ENCODE measurements at places on chromosomes 1 and 21.

DNA sequence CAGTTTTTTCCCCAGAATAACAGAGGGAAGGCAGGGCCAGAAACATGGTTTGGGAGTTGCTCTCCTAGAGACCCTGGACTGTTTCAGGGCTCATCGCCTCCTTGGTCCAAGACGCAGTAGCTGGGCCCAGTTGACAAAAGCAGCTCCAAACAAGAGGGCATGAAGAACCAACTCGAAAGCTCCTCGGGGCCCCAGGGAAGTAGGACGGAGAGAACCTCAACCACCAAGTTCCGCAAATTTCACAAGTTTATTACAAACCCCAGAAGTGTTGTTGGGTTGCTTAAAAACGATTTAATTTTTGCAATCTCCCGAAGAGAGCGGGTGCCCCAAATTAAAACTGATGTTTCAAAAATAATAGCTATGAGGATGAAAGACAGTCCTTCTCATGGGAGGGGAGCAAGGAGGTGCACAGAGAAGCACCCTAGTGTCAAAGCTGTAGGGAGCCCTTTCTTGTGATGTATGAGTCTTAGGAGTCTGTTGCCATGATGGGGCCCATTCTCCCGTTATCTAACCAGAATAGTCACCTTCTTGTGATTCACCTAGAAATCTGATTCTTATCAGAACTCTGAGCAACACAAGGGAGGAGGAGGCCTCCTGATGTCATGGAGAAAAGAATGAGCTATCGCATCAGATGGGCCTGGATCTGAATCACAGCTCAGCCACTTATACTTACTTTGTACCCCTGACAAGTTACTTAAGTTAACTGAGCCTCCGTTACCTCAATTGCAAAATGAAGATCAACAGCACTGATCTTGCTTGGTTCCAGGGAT, 165.7 kb upstream of the IRF2BP2 start:
- DNase-seq = peak; percentile 68

GRCh38 chr1:76949503-76949902, 82.2 kb downstream of the ST6GALNAC5 start:
- peak; percentile 61 for DNase-seq

- DNase-seq = no peak
These were observed 45.1 kb upstream of the MACF1 start for GRCh38 chr1:39159224-39160036.

GRCh38 chr1:53278298-53278725, 40.0 kb upstream of the MAGOH start:
- DNase-seq = no peak

DNA sequence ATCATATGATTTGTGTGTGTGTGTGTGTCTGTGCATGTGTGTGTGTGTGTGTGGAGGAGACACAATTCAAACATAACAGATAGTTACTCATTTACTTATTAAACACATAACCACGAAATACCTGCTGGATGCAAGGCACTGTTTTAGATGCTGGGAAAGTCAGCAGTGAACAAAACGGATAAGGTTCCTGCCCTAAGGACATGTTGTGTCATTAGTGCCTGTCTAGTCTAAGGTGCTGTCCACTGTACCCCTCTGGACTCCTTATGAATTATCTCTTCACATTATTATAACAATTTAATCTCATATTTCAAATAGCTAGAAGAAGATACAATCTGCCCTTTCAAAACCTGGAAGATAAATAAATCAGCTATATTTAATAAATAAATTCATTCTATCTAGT, 162.4 kb downstream of the PLPPR5 start:
- DNase-seq = no peak

DNA sequence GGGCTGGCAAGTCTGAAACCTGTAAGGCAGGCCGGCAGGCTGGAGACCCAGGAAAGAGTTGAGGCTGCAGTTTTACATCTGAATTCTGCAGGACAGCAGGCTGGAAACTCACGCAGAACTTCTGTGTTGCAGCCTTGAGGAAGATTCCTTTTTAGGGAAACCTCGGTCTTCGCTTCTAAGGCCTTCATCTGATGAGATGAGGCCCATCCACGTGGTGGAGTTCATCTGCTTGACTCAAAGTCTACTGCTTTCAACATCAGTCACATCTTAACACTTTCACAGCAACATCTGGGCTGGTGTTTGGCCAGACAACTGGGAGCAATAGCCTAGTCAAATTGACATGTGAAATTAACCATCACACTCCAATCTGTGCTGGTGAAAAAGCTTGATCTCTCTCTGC, 57.1 kb downstream of the EVA1C start:
- no peak for DNase-seq

DNA sequence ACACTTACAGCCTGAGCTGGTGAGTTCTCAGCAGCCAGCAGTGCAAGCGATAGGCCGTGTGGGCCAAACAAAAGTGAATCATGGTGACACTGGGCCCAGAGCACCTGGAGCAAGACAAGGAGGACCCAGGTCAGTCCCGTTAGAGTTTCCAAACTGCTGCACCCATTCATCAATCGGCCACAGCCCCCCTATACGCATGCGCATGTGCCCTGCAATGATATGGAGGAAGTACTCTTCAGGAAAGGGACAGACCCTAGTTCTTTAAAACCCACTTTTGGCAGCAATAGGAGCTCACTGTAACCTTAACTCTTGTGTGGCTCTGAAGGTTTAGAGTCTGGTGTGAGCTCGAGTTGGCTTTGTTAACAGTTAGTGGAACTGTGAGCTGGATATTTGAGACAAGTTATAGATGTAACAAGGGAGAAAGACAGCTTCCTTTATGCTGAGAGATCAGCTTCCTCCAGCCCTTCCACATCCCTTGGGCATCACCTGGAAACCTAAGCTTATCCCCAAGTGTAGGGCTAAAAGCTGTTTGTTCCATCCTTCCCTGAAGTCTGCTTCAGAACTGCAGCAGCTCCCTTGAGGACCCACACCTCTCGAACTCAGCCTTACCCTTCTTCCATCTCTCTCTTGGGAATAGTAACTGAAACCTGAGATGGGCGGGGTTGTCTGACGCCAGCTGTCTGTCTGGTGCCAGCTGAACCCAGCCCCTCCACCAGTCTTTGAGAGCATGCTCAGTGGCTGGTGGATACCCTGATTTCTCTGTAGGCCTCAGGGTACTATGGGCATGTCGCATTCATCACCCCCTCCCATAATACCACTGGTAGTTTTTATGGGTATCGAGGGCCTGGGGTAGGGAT, 17.7 kb downstream of the NMNAT1 start:
- no peak for DNase-seq

DNA sequence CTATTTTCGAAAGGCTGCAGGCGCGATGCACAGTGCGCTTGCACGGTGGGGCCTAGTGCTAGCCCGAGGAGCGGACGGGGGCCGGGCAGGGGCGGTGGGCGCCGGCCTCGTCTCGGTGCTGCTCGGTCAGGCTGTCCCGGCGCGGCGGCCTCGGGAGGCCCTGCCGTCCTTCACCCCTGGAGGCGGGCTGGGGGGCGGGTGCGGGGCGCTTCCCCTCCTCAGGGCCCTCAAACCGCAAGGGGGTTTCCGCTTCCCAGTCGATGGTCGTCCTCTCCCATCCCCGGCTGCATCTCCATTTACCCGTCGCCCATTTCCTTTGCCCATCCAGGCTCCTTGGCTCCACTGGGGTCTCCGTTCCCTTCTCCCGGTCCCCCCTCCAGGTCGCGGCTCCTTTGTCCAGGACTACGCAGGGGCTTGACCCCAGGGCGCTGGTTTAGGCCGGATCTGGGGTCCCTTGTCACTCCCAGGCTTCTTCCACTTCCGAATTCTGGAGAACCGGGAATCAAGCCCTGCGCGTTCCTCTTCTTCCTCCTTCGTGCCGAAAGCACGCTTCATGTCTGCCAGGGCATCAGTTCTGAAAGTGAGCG, 196.3 kb upstream of the LMO4 start:
- DNase-seq = no peak

DNA sequence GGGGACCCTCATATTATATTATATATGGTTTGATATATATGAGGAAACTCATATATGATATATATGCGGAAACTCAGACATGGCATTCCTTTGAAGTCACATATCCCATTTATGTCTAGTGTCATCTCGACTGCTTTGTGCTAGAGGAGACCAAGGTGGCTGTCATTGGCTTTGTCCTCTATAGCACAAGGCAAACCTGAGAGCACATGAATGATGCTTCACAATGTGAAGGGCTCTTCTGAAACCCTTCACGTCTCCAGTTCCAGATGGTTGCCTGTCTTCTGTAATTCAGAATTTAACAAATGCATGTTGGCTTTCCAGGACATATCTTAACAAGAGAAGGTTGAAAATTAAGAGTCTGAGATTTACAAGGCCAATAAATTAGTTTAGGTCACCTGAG, 303.6 kb downstream of the BARHL2 start:
- no peak for DNase-seq

GRCh38 chr1:90778486-90778885, 61.4 kb upstream of the BARHL2 start:
- no peak for DNase-seq

GRCh38 chr1:46062651-46063319, 69.6 kb downstream of the PIK3R3 start:
- DNase-seq = no peak
